ENCODE measurements at places on chromosomes 16 and 17.

DNA sequence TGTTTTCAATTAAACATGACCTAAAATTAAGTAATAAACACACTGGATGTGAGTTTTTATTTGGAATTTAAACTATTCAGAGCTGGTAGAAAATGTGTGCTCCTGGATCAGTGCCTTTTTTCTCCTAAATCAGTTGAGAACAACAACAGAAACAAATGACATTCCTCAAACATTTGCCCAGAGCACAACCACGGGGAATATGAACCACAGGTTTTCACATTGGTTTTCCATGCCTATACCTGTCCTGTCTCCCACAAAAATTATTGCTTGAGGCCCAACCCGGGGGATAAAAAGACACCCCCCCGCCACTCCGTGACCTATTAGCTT, 6.8 kb downstream of the HSBP1 start:
- no peak for DNase-seq

GRCh38 chr17:19333736-19334290, 28.7 kb downstream of the B9D1 start:
- DNase-seq = no peak

DNA sequence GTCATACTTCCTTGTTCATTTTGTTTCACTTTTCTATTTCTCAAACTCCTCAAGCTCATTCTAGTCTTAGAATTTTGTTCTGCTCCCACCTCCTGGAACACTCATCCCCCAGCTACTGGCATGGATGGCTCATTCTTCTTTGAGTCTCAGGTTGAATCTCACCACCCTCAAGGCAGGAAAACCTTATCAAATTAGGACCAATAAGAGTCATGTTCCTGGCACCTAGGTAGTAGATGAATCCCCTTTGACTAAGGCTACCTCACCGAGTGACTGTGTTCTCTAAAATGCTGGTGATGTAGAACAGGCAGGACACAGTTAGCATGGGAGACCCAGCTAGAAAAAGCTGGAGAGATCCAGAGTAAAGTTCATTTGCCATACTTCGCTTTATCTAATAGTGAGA, 1050.8 kb upstream of the EEF2KMT start:
- DNase-seq = no peak

- DNase-seq = no peak
Observed at GRCh38 chr16:78368121-78369102, 269.0 kb downstream of the WWOX start.

- DNase-seq = no peak
Observed at GRCh38 chr17:2735896-2736295, 13.6 kb downstream of the CCDC92B start.

DNA sequence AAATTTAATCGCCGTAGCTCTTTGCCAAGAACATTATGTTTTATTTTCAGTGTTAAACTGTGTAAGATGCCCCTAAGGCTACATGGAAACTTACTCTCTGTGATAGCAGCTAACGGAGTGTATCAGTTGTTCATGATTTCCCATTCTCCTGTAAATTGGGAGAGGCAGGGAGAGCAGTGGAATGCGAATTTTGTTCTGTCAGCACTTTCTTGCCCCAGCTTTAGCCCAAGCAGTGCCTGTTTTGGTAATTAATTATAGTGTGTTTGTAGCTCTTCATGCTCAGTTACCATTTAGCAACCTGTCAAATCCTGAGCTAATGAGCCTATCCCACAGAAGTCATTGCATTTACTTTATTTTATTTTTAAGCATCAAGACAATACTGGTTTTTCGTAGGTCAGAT, 475.1 kb upstream of the RBFOX1 start:
- no peak for DNase-seq

GRCh38 chr17:75895370-75896155, 1.2 kb downstream of the TRIM65 start:
- DNase-seq = peak; percentile 66

GRCh38 chr17:41390411-41390938, 6.9 kb downstream of the KRT31 start:
- no peak for DNase-seq

- no peak for DNase-seq
Observed at GRCh38 chr16:4452674-4453073, 21.8 kb downstream of the NMRAL1 start.

- no peak for DNase-seq
Observed at GRCh38 chr17:83004791-83005380, 74.5 kb upstream of the METRNL start.

DNA sequence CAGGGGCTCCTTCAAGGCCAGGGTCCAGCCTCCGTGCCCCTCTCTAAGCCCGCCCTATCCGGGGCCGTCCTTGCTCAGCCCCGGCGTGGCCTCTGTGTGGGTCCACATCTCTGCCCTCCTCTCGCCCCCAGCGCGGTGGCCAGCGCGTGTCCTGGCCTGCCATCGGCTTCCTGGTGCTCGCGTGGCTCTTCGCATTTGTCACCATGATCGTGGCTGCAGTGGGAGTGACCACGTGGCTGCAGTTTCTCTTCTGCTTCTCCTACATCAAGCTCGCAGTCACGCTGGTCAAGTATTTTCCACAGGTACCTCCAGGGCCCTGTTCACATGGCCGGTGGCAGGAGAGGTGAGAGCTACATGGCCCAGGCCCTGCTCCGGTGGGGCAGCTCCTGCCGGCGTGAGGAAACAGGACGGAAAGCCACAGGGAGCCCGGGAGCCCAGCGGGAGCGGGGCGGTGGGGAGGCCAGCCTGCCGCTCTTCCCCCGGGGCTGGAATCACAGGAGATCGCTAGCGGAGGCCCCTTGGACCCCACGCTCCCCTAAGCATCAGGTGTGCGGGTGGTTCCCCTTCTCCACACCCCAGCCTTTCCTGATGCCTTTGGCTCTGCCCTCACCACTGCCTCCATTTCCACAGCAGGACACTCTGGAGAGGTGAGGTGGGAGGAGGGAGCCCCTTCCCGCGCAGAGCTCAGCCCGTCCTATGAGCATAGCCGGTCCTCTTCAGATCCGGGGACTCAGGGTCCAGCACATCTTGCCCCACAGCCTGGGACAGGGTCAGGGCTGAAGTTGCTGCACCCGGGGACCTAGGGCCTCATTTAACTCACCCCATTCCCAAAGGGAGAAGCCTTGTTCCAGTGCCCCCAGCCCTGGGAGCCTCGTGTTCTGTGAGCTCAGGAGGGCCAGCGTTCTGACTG, 10.2 kb downstream of the TAX1BP3 start:
- no peak for DNase-seq

- no peak for DNase-seq
Observed at GRCh38 chr17:8159032-8159400, 3.7 kb downstream of the VAMP2 start.

DNA sequence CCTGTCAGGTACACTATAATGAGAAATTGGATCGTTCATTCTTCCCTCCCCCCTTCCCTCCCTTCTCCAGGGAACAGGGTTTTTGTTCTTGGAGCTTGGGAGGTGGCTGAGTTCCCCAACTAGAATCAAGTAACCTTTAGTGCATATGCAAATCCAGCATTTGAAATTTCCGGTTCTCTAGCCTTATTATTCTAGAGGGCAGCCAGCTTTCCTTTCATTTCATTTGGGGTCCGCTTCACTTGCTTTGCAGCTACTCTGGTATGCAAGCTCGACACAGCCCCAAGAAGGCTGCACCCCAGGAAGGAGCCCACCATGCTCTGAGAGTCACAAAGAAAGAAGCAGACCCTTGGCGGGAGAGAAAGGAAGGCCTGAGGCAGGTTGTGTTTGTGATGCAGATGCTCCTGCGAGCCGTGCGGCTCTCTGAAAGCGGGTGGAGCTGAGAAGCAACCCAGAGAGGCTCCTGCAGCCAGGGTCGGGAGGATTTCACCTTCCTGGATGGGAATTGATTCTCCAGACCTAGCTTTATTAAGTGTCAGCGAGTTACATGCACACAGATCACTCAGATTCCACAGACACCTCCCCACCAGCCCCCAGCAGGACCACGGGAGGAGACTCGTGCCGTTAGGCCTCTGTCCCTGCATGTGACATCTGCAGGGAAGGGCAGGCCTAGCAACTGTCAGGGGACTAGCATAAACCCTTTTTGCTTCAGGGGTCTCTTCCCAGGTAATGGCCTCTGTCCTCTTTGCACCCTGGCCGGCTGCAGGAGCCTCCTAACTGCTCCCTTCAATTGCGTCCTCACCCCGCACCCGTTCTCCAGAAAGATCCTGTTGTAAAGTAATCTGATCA, 34.5 kb downstream of the PMM2 start:
- DNase-seq = no peak

Measured in GM23248 (cell line).